ENCODE measurements at places on chromosomes 16 and 17.

DNA sequence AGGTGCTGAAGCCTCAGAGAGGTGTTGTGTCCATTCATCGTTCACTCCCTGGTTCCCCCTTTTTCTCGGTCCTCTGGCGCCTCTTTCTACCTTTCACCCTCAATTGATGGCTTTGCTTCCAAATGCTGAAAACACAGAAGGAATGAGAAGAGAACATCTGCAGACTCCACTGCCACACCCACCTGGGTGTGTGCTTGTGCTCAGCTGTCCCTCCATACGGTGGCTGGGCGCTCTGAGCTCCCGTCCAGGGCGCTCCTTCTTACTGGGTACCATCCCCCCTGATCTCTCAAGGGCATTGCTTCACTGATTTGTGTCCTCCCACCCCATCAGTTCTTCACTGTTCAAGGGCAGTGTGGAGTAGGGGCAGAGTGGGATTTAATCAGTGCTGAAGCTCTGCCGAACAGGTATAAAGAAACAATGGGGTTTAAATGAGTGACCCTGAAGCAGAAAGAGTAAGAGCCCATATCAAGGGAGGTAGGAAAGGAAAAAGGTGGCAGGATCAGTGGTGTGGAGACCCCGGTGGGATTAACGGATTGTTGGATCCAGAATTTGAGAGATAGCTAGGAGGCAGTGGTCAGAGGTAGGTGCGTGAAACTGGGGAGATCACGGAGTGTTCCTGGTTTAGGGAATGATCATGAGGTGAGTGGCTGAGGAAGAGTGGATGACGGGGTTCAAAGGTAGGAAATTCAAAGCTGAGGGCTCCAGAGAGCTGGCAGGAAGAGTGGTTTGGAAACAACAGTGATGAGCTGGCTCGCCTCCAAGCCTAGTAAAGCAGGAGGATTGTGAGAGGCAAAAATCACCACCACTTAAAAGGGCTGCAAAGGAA is 40.8 kb downstream of the MRTFB start:
- peak; percentile 45 for DNase-seq

DNA sequence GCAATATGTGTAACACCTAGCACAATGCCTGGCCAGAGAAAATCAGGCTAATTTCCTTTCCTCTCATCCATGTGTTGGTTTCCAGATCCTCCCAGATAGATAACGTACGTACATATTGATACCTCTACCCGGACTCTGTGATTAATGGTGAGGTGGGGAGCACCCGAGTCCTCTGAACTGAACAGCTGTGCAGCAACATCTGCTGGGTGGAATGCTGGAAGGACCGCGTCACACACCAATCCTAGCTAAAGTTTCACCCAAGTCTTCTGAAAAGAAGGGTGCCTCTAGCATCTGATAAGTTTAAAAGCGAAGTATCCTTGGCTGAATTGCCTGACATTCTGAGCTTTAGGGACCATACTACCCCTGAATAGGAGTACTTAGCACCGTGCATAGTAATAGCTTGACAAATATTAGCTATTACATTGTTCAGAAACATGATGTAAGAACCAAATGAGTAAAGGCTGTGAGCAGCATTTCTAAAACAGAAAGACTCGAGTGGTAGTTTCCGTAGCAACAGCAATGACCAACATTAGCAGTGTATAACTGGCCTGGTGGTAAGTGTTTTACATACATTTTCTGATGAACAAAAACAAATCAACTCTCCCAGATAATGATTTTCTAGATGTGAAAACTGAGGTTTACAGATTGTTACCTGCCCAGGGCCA is 91.4 kb downstream of the SYCE1L start:
- DNase-seq: peak; percentile 42

GRCh38 chr17:4569591-4569990 is 9.2 kb upstream of the GGT6 start:
- DNase-seq: no peak

DNA sequence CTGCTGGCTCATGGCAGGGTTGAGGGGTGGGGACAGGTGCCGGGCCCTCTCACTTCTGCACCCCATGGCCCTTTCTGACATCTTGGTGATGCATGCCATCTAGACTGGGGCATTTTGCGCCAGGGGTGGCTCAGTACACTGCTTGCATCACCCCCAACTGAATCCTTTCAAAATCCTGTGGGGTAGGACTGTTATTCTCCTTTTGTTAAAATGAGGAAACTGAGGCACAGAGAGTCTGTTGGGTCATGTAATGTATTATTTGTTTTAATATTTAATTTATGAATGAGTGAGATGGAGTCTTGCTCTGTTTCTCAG is 9.9 kb downstream of the ADCY7 start:
- no peak for DNase-seq
